RPMI8226 (cell line): ENCODE measurements at places on chromosomes 11 and 22.

GRCh38 chr22:23608583-23608982 is 23.5 kb downstream of the DRICH1 start:
- no peak for DNase-seq

- DNase-seq = no peak
Observed at GRCh38 chr11:117194267-117194666, 4.9 kb upstream of the TAGLN start.

GRCh38 chr11:72239849-72240460 is 4.0 kb downstream of the PHOX2A start:
- peak; percentile 41 for DNase-seq

DNA sequence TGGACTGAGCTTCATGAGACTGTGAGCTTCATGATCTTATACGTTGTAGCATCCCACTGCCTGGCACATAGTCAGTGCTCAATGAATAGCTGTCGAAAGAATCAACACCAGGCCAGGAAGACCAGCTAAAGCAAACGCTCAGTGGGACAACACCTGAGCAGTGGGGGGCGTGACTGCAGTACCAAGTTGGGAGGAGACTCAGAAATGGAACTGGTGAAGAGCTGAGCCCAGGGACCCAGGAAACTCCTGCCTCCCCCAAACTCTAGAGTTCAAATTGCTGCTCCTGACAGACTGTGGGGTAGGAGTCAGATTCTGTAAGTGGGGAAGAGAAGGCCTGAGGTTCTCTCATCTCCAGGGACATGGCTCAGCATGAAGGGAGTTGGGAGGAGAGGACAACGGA is 59.3 kb downstream of the MORC2 start:
- no peak for DNase-seq

DNA sequence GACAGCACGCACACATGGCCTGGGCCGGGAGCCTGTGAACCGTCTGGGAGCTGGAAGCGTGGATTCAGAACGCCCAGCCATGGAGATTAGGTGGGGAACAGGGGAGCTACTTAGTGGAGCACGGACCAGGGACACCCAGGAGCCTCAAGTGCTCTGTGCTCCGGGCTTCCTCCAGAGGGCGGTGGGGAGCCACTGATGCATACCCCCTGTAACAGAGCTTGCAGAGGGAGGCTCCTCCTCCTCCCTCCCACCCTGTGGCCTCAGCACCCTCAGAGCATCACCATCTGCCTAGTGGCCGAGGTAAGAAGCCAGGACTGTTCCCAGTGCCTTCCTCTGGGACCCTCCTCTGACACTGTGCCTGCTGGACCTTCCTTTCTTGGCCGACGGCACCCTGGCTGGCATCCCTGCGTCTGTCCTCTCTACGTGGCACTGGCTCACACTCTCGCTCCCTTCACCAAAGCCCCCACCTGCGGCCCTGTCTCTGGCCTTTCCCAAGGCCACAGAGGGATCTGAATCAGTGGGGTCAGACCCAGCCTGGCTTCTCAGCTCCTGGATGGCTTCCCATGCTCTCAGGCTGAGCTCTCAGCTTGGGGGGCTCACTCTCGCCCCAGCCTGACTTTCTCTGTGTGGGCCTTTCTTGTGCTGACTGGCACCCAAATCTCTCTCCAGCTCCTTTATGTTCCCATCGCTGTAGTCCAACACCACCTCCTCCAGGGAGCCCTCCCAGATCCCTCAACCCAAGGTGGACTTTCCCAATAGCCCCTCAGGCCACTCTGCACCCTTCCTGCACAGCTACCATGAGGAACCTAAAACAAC is 780.9 kb downstream of the BRD1 start:
- peak; percentile 69 for DNase-seq

GRCh38 chr22:26584010-26584409 is 5.9 kb downstream of the TPST2 start:
- DNase-seq = no peak

- no peak for DNase-seq
Observed at GRCh38 chr11:63610604-63611394, 3.4 kb downstream of the PLAAT3 start.

DNA sequence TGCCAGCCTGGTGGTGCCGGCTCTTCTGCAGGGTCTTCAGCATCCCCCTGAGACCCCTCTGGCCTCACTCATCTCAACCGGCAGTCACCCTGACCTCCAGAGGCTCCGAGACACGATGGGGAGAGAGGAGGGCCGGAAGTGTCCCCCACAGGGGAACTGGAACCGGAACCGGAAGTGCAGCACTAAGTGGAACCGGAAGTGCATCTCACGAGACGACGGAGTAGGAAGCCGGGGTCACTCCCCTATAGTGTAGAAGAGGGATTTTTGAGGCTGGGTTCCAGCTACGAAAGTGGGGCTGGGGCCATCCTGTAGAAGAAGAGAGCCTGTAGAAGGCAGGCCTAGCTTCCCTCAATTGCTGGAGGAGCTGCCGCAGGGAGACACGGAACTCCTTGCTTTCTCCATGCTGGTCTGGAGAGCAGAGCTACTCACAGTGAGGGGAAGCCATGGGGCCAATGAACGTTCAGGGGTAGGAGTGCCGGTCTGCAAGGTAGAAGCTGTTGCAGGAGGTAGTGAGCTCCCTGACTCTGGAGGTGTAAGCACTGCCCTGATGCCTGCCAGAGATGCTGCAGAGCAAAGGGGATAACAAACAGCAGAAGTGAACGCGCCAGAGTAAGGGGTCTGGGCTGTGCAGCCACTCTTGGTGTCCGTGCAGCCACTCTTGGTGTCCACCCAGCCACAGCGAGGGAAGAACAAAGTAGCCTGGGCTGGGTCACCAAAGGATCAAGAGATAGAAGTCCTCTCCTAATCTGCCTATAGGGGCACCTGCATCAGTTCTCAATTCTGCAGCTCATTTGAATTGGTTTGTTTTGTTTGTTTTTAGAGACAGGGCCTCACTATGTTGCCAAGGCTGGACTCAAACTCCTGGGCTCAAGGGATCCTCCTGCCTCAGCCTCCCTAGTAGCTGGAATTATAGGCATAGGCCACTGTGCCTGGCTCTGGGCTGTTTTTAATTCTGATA is 21.9 kb downstream of the SCUBE1 start:
- DNase-seq = no peak

- DNase-seq = peak; percentile 13
Observed at GRCh38 chr11:90434858-90435257, 212.0 kb upstream of the CHORDC1 start.

- no peak for DNase-seq
Observed at GRCh38 chr22:25492841-25493734, 71.4 kb upstream of the GRK3 start.

GRCh38 chr11:81744336-81745116 is 989.1 kb downstream of the FAM181B start:
- DNase-seq = no peak

- no peak for DNase-seq
Observed at GRCh38 chr11:13303668-13304649, 26.4 kb downstream of the BMAL1 start.
